ENCODE measurements at places on chromosomes 2 and 18.

- no peak for DNase-seq
Observed at GRCh38 chr2:196988639-196989038, 62.1 kb upstream of the PGAP1 start.

DNA sequence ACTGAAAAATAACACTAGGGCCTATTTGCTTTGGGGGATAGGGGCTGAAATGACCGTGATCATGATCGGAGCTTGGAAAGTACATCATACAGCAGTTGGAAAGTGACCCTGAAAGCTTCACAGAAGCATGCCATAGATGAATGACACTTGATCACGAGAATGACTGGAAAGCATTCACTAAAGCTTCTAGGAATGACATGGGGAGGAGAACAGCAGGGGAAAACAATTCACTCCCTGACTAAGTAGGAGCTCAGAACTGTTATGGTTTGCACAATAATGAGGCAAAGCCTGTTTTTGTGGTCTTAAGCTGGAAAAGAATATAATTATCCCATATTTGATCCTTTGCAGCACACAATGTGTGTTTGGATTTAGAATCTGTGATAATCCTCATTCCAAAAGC, 237.5 kb downstream of the NOL4 start:
- DNase-seq = no peak

- DNase-seq = no peak
Observed at GRCh38 chr2:221120643-221121042, 451.5 kb downstream of the EPHA4 start.

GRCh38 chr2:165967746-165968145, 14.2 kb upstream of the TTC21B start:
- no peak for DNase-seq

GRCh38 chr2:85917887-85918795, 29.4 kb upstream of the ST3GAL5 start:
- DNase-seq = no peak

DNA sequence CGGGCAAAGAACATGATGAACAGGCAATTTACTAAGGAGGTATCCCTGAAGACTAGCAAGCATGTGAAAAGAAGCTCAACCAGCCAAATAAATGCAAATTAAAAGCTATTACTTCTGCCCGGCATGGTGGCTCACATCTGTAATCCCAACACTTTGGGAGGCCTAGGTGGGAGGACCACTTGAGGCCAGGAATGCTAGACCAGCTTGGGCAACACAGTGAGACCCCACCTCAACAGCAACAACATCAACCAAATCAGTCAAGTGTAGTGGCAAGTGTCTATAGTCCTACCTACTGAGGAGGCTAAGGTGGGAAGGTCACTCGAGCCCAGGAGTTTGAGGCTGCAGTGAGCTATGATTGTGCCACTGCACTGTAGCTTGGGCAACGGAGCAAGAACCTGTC, 139.1 kb downstream of the MEP1B start:
- no peak for DNase-seq

- no peak for DNase-seq
Observed at GRCh38 chr2:220708366-220708765, 863.7 kb downstream of the EPHA4 start.

DNA sequence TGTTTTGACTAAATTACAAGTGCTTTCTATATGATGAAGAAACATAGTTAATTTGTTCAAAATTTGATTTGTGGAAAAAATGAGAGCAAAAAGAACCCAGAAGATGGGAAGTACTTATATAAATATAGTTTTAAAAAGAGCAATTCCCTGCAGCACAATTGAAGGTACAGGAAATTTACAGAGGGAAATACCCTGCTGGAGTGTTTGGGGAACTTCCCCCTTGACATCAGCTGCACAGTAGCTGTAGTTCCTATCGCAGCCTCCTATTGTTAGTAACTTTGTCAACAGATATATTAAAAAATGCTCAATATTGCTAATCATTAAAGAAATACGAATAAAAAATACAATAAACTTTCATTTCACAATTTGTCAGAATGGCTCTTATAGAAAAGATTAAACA, 1118.8 kb upstream of the ZEB2 start:
- no peak for DNase-seq

- no peak for DNase-seq
Observed at GRCh38 chr2:64192664-64193105, 48.5 kb upstream of the PELI1 start.

DNA sequence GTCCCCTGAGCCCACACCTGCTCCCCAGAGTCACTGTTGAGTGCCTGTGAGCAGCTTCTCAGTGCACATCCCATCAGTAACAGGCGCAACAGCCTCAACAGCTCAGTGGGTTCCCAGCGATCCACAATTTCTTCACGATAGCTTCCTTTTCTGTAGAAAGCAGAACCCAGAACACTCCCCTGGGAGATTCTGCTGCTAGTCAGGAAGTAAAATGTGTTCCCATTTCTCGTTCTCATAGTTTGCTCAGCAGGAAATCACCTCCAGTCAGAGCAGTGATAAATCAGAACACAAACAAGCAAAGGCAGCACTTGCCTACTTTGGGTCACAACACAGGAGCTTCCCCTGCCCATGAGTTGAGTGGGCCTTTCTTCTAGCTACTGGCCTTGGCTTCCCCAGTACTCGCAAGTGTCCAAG, 48.9 kb upstream of the ATG16L1 start:
- DNase-seq = no peak

- no peak for DNase-seq
Observed at GRCh38 chr2:60508339-60508917, 45.0 kb downstream of the BCL11A start.

All from SW480 (cell line).